ENCODE measurements at places on chromosomes 12 and 14.

GRCh38 chr12:87368259-87368658 is 660.9 kb downstream of the C12orf50 start:
- DNase-seq: no peak

DNA sequence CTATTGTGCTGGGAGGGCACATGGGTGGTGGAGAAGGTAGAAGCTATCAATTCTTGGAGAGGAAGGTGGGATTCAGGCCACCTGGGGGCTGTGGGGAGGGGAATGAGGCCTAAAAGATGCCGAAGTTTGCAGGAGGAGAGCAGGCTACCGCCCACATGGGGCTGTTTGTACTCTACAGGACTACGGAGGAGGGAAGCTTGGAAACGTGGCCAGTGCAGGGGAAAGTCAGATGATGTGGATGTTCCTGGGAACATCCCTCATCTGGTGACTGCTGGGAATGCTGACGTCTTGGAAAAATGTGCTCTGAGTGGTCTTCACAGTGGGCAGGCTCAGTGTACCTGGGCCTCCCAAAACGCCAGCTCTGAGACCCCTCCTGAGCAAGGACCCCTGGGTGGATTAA is 78.5 kb downstream of the TNFAIP2 start:
- no peak for DNase-seq

DNA sequence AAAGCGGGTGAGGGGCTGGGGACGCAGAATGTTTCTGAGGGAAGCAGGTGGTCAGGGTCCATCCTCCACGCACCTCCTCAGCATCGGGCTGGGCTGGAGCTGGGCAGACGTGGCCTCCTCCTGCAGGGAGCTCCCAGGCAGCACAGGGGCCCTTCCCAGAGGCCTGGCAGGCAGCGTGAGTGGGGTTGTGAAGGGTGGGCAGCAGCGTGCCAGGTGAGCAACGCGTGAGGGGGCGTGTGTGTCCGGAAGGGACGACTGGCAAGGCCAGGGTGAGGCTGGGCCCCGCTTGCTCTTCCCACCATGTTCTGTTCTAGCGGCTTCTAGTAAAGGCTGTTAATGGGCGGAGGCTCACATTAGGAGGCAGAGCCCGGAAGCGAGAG is 17.1 kb downstream of the ANKRD9 start:
- DNase-seq: no peak

- peak; percentile 32 for DNase-seq
Measured at GRCh38 chr14:99764222-99764706, 28.9 kb upstream of the EML1 start.

- DNase-seq: no peak
Measured at GRCh38 chr12:60522684-60523400, 927.0 kb downstream of the SLC16A7 start.

DNA sequence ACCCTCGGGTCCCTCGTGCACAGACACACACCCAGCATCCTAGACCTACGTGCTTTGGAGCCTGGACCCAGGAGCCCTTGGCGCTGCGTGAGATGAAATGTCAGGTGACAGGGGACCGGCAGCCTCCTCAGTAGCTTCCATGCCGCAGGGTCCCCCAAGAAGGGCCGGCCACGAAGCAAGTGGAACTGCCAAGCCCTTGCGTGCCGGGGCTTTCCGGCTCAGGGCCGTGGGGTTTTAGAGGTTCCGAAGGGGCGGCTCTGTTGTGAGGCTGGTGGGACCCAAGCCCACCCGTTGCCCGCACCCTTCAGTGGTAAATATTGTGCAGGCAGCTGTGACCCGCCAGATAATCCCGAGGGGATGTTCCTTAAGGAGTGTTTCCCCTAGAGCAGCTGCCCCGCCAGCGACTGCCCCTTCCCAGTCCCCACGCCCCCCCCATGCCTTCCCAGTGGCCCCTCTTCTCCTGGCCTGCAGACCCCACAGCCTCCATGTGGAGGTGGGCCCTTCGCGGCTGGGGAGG is 133.7 kb downstream of the ADGRD1 start:
- peak; percentile 47 for DNase-seq

DNA sequence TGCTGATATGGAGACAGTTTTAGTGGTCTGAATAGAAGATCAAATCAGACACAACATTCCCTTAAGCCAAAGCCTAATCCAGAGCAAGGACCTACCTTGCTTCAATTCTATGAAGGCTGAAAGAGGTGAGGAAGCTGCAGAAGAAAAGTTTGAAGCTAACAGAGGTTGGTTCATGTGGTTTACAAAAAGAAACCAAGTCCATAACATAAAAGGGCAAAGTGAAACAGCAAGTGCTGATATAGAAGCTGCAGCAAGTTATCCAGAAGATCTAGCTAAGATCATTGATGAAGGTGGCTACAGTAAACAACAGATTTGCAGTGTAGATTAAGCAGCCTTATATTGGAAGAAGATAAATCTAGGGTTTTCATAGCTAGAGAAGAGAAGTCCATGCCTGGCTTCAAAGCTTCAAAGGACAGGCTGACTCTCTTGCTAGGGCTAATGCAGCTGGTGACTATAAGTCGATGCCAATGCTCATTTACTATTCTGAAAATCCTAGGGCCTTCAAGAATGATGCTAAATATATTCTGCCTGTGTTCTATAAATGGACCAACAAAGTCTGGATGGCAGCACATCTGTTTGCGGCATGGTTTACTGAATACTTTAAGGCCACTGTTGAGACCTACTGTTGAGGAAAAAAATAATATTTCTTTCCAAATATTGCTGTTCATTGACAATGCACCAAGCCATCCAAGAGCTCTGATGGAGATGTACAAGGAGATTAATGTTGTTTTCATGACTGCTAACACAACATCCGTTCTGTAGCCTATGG is 361.0 kb downstream of the DPF3 start:
- DNase-seq: no peak

- DNase-seq: no peak
Measured at GRCh38 chr14:63543826-63544406, 739 bp upstream of the PPP2R5E start.

DNA sequence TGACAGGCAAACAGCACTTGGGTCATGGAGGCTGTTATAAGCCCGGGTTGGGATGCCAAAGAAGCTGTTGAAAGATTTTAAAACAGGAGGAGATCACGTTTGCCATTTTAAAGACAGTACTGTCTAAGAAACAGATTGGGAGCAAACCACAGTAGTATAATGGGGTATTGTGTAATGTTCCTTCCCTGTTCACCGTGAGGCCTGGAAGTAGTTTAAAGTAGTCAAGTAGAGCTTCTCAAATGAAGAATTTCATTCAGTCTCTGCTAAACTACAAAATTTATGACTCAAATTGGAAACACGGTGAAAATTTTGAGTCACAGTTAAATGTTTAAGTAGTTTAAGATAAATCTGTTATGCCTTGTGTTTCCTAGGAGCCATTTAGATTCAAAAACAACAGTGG is 35.8 kb downstream of the ATP2A2 start:
- no peak for DNase-seq

DNA sequence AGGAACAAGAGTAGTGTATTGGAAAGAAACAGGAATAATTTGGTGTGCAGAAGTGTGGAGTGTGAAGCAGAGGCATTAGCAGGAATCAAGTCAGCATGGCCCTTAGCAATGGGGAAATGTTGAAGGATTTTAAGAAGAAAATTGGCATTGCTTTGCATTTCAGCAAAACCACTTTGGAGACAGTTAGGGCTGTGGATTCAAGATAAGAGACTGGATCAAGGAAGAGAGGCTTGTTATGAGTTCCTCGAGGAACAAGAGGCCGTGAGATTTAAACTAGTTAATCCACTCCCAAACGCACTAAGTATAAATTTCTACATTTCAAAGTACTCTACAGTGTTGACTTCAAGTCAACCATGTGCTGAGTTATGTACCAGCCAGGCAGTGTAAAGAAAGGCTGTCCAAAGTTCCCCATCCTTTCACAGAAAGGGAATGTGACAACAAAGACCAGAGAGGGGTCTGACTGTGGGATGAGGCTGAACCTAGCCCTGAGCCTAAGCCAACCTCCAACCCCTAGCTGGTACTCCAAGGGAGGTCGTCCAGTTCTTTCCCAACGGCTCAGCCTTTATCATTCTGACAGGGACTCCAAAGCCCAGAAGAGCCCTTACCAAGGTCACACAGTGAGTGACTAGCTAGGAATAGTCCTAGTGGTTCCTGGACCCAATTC is 91.2 kb upstream of the BMP4 start:
- DNase-seq: no peak

- DNase-seq: no peak
Measured at GRCh38 chr14:93493054-93493453, 62.3 kb downstream of the UNC79 start.

GRCh38 chr12:112496496-112496895 is 77.7 kb downstream of the PTPN11 start:
- no peak for DNase-seq

DNA sequence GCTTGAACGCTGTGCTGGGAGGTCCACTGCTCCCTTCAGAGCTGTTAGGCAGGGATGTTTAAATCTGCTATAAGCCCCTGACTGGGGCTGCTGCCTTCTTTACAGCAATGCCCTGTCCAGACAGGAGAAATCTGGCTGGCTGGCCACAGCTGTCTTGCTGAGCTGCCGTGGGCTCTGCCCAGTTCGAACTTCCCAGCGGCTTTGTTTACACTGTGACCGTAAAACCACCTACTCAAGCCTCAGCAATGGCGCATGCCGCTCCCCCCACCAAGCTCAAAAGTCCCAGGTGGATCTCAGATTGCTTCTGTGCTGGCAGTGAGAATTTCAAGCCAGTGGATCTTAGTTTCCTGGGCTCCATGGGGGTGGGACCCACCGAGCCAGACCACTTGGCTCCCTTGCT is 35.8 kb downstream of the CKAP4 start:
- DNase-seq: peak; percentile 50

DNA sequence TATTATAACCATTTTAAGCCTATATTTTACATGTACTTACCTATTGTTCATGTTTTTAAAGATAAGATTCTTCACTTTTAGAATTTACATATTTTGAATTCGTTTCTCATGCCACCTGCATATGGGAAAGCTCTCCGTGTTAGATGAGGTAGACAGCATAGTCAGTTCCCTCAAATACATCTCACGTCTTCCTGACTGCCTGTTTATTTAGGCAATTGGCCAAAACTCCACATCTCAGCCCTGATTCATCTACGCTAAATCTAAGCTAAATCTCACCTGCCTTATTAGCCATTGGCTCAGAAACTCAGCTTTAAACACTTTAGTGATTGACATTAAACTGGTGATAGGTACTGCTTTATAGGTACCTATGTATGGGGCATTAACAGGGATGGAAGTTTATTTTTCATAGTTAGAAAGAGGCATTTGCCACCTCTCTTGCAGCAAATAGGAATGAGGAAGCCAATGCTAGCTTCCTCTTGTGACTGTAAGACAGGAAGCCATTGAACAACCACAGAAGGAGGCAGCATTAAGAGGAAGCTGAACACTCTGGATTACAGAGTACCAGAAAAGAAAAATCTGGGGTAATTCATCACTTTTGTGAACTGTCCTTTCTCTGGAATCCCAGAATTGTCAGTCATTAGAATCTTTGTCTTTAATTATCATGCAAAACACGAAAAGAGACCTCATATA is 111.9 kb downstream of the LRFN5 start:
- DNase-seq: no peak

DNA sequence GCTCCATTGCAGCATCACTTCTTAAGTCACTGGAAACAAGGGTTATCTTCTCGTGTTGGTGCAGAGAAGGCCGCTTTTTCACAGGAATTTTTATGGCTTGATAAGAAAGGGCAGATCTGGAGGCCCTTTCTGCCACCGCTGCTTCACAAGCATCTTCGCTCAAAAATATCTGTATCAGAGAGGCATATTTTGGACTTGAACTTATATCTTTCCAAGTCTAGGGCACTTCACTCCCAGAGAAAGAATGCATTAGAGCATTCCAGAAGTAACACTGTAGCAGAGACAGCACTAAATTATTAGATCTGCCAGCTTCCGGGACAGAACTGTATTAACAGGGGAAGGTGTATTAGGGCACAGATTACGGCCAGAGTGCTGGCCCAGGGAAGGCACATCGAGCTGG is 151.7 kb upstream of the AMIGO2 start:
- no peak for DNase-seq

DNA sequence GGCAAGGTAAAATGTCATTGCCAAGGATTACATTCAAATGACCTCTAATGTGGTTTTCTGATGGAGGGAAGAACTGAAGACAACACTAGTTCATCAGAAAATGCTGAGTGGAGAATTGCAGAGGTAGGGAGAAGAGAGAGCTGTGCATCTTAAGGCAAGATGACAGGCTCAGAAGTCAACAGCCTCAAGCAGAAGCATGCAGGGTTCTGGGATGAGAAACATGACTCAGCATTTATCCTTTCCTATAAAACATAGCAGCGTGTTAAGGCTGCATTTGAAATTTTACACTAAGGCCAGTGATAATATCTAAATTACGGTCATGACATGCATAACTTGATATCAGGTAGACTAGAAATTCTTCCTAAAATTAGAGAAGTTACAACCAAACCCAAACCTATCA is 53.7 kb upstream of the DYRK2 start:
- no peak for DNase-seq

GRCh38 chr14:61322799-61323290 is 1.5 kb downstream of the PRKCH start:
- DNase-seq: no peak

All from islet precursor cell (in vitro differentiated cells).